ENCODE measurements at places on chromosomes 12 and 14.
A peak's percentile ranks its signal among the peaks of the same experiment; 100 is the strongest.

- no peak for DNase-seq
Observed at GRCh38 chr12:57526477-57527126, 4.0 kb downstream of the MBD6 start.

GRCh38 chr14:34710006-34710405 lies 4.4 kb downstream of the CFL2 start:
- DNase-seq, result no peak

DNA sequence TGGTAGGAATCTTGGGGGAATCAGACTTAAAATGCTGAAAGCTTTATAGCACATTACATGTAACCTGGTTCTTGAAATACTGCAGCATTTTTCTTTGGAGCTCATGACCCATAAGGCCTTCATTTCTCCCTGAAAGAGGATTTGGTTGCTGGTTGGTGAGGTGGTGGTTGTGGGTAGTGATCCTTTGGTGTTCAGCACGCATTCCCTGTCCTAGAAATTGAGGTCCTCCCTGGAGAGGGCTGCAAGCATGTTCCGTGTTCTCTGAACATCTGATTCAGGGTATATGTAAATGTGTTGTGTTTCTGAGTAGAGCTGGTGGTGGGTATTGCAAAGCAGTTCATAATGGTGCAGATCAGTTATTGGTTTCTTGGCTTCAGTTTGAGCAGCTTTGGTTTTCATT lies 2.0 kb downstream of the SCN8A start:
- DNase-seq, result no peak

- peak; percentile 15 for DNase-seq
Observed at GRCh38 chr14:78164226-78164853, 5.8 kb upstream of the NRXN3 start.

Measured in inflammatory macrophage (primary cell).